ENCODE measurements at places on chromosomes 12 and 14. TPM values are rescaled to one million over a fixed set of nuclear protein-coding genes. Genes with fewer than 3 reads are reported as not detected.

The PLEK2 gene
- 25.3 TPM for total RNA-seq

The TMEM63C gene
- 8.0 TPM for total RNA-seq

The KRT71 gene
- not detected for total RNA-seq

The ITGA7 gene
- total RNA-seq = 0.90 TPM

The DBX2 gene
- total RNA-seq = not detected

The ACSM4 gene
- not detected for total RNA-seq

The ADAM21 gene
- 0.08 TPM for total RNA-seq

The PRKD1 gene
- 2.2 TPM for total RNA-seq

The DLK1 gene
- 0.32 TPM for total RNA-seq

The VRTN gene
- not detected for total RNA-seq

The NEUROD4 gene
- not detected for total RNA-seq

The CCDC196 gene
- not detected for total RNA-seq

The TEX52 gene
- total RNA-seq = not detected

The MIPOL1 gene
- 2.8 TPM for total RNA-seq

The COCH gene
- total RNA-seq = 25.7 TPM

The CLEC6A gene
- total RNA-seq = not detected

The PLEKHG7 gene
- total RNA-seq = not detected

The HPD gene
- 1.4 TPM for total RNA-seq

The CSAD gene
- total RNA-seq = 4.1 TPM

The APOF gene
- total RNA-seq = not detected

The NUP107 gene
- 59.9 TPM for total RNA-seq

The LRRC43 gene
- 0.14 TPM for total RNA-seq

The CD27 gene
- not detected for total RNA-seq

The OTUB2 gene
- 2.9 TPM for total RNA-seq

The CCDC38 gene
- total RNA-seq = 0.12 TPM

The KLHL33 gene
- total RNA-seq = not detected

The SIX1 gene
- 7.1 TPM for total RNA-seq

The KCNK13 gene
- 0.18 TPM for total RNA-seq

The LUM gene
- total RNA-seq = 0.29 TPM

The SMOC1 gene
- 18.1 TPM for total RNA-seq

The WNT1 gene
- total RNA-seq = 0.21 TPM

The KRT76 gene
- not detected for total RNA-seq

The FGD4 gene
- total RNA-seq = 30.4 TPM

The TTC7B gene
- 16.8 TPM for total RNA-seq

The TRAF3 gene
- total RNA-seq = 20.2 TPM

The SEC23A gene
- 66.8 TPM for total RNA-seq

The ZFC3H1 gene
- total RNA-seq = 14.7 TPM

The OLR1 gene
- 0.67 TPM for total RNA-seq

The SIX6 gene
- not detected for total RNA-seq

The FAM186B gene
- 0.15 TPM for total RNA-seq

The PAPOLA gene
- total RNA-seq = 102 TPM

The ANG gene
- 7.0 TPM for total RNA-seq

The CMA1 gene
- total RNA-seq = not detected

The KRT83 gene
- 2.4 TPM for total RNA-seq

The KRT80 gene
- total RNA-seq = 38.7 TPM

The SYNE3 gene
- total RNA-seq = 1.0 TPM

The ADAMTS20 gene
- not detected for total RNA-seq

The MIP gene
- 0.15 TPM for total RNA-seq

The NFE2 gene
- not detected for total RNA-seq

The TAS2R9 gene
- not detected for total RNA-seq

The RD3L gene
- total RNA-seq = not detected

The NYNRIN gene
- 0.49 TPM for total RNA-seq

The TSPAN9 gene
- 38.5 TPM for total RNA-seq

The DHRS2 gene
- total RNA-seq = 6.0 TPM

The CLEC2A gene
- not detected for total RNA-seq

Data from A549 treated with dexamethasone at 1 μM for 4 hours (cell line).